ENCODE measurements at places on chromosomes 11 and 22. TPM values are rescaled to one million over a fixed set of nuclear protein-coding genes. Genes with fewer than 3 reads are reported as not detected.
A peak's percentile ranks its signal among the peaks of the same experiment; 100 is the strongest.

Gene SSTR3
- not detected for total RNA-seq

Gene C1QTNF4
- 1.8 TPM for total RNA-seq

Gene SYT12
- total RNA-seq, result not detected

Gene TOMT
- total RNA-seq, result not detected

- H3K36me3 ChIP-seq, result no peaks in the 10 kb centered on the region
- no peak overlapping the region for H3K27ac ChIP-seq
- no peak overlapping the region for H3K4me3 ChIP-seq
- H3K27me3 ChIP-seq, result no peaks in the 10 kb centered on the region
Observed at GRCh38 chr11:109604481-109605400, 182.8 kb downstream of the C11orf87 start.

- H3K4me1 ChIP-seq, result no peaks in the 10 kb centered on the region
- H3K27me3 ChIP-seq, result no peaks in the 10 kb centered on the region
- no peak overlapping the region for H3K4me3 ChIP-seq
Observed at GRCh38 chr11:39247570-39248137, 2211.8 kb downstream of the LRRC4C start.

DNA sequence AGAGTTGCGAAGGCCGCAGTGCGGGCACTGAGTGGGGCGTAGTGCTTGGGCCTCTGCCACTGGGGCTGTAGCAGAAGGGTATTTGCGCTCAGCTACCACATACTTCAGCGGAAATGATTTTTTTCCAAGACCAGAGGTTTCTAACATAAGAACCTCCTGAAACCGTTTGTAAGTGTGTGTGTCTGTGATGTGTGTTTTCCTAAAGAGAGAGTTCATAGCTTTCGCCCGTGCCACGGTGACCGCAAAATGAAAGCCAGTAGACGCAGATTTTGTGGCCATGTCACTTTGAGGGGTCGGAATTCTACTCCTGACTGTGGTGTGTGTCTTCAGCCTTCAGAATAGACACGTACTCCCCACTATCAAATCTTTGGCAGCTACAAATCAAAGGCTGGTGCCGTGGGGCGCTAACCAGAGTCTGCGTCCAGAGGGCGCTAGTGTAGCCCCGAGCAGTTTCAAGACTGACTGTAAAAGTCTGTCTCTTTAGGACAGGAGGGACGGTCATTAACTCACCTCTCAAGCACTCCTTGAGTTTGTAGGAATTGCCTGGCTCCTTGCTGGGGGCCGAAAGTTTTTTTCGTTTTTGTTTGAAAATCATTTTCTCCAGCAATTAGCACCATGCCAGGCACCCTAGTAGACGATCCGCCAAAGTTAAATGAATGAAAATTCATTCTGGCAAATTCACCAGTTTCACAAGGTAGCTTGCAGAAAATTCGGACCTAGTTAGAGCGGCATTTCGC lies 2.5 kb upstream of the CALCA start:
- no peak overlapping the region for H3K4me3 ChIP-seq
- no peak overlapping the region for H3K27ac ChIP-seq
- peaks cover 55% of the 10 kb centered on the region for H3K27me3 ChIP-seq
- peaks cover 3% of the 10 kb centered on the region for H3K4me1 ChIP-seq
- DNase-seq, result peak; percentile 52

- H3K4me1 ChIP-seq, result peaks cover 2% of the 10 kb centered on the region
- no peaks in the 10 kb centered on the region for H3K27me3 ChIP-seq
- DNase-seq, result no peak
- peaks cover 2% of the 10 kb centered on the region for H3K36me3 ChIP-seq
- no peak overlapping the region for H3K27ac ChIP-seq
Observed at GRCh38 chr22:31652911-31653684, 8.9 kb downstream of the PISD start.

GRCh38 chr11:9732453-9732852 lies 68.6 kb downstream of the SWAP70 start:
- peaks cover 5% of the 10 kb centered on the region for H3K4me1 ChIP-seq
- no peak for DNase-seq
- peaks cover 21% of the 10 kb centered on the region for H3K36me3 ChIP-seq
- no peaks in the 10 kb centered on the region for H3K27me3 ChIP-seq
- H3K27ac ChIP-seq, result no peak overlapping the region
- no peak overlapping the region for H3K4me3 ChIP-seq

DNA sequence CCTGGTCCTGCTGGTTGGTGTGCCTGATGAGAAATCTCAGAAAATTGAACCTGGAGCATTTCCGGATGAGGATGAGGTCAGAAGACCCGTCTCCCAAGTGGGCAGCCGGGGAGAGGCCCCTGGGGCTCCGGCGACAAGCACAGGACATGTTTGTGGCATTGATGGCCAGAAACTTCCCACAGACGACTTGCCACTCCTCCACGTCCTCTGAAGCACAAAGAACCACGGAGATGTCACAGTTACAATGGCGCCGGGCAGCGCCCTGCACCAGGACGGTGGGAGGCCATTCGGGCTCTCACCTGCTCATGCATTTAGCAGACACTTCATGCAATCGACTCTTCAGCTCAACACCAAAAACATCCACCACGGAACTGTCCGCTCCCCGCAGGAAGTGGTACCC lies 46.5 kb downstream of the CERK start:
- H3K27me3 ChIP-seq, result no peaks in the 10 kb centered on the region
- DNase-seq, result no peak
- no peak overlapping the region for H3K27ac ChIP-seq
- H3K4me3 ChIP-seq, result no peak overlapping the region

- H3K4me3 ChIP-seq, result no peak overlapping the region
- no peaks in the 10 kb centered on the region for H3K36me3 ChIP-seq
- DNase-seq, result peak; percentile 40
- H3K27ac ChIP-seq, result no peak overlapping the region
- H3K27me3 ChIP-seq, result no peaks in the 10 kb centered on the region
- no peaks in the 10 kb centered on the region for H3K4me1 ChIP-seq
Observed at GRCh38 chr11:79101656-79102055, 339.2 kb downstream of the TENM4 start.

DNA sequence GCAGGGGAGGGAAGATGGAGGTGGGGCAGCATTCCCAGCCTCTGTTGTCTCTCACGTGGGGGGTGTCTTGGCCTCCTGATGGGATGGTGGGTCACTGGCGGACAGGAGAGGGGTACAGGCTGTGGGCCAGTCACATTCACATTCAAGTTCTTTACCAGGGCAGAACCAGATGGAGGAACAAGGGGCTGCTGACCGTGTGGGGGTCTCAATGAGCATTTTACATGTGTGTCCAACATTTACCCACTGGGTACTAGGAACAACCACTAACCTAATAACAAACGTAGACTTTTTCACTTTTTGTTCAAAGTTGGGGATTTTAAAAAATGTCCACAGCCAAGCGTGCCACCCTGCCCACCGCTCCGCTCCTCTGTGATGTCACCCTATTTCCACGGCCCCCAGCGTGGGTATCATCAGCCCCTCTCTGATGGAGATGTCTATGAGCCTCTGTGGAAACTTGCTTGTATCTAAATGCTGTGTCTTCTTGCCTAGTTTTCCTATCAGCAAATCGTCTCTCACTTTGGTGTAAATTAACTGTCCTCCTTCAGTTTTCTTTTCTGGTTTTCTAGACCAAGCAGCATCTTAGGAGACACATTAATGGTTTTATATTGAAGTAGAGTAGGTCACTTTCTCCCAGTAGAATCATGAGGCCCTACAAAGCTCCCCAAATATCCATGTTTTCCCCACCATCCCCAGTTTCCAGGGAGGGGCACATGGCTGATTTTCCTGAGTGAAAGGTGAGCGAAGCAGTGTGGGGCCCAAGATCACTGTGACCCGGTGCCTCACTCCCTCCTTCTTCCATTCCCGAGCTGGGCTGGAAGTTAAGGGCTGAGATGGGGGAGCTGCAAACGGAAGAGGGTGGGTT lies 936.7 kb downstream of the BRD1 start:
- H3K27ac ChIP-seq, result no peak overlapping the region
- H3K4me1 ChIP-seq, result no peaks in the 10 kb centered on the region
- no peaks in the 10 kb centered on the region for H3K36me3 ChIP-seq
- no peak overlapping the region for H3K4me3 ChIP-seq
- H3K27me3 ChIP-seq, result no peaks in the 10 kb centered on the region

- H3K4me1 ChIP-seq, result no peaks in the 10 kb centered on the region
- no peaks in the 10 kb centered on the region for H3K36me3 ChIP-seq
- H3K4me3 ChIP-seq, result no peak overlapping the region
Observed at GRCh38 chr11:100031973-100032372, 655.1 kb upstream of the ARHGAP42 start.

DNA sequence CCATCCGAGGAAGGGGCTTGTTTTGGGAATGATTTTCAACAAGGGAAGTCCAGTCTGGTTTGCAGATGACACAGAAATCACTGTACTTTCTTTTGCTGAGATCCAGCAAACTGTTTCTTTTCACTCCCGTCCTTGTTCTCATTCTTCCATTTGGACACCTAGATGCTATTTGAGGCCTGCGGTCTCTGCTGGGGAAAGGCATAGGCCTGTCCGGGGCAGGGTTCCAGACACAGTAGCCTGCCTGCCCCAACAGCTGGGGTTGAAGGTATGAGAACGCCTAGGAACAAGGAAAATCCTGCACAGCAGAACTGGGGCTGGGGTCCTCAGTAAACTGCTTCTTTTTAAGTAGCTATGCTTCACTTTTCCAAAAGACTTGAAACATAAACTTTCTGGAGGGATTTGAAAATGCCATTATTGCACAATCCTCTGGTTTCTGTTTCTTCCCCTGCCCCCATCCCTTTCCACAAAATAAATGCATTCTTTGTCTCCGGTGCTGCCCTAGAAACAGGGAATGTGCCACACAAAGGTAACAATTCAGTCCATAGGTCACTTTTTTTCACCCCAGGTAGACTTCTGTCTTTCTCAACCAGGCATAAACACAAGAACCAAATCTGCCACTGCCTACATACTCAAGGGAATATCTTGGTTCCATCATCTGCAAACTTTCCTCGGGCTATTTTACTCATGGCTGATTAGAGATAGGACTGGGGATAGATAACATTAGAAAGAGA lies 174.8 kb upstream of the MTMR2 start:
- H3K36me3 ChIP-seq, result no peaks in the 10 kb centered on the region
- DNase-seq, result no peak
- H3K4me3 ChIP-seq, result no peak overlapping the region
- peaks cover 23% of the 10 kb centered on the region for H3K4me1 ChIP-seq
- H3K27ac ChIP-seq, result no peak overlapping the region

- peaks cover 5% of the 10 kb centered on the region for H3K4me1 ChIP-seq
- no peak overlapping the region for H3K4me3 ChIP-seq
Observed at GRCh38 chr11:9276571-9276970, 11.4 kb upstream of the DENND5A start.

GRCh38 chr11:9075556-9075955 lies 15.8 kb downstream of the SCUBE2 start:
- no peaks in the 10 kb centered on the region for H3K36me3 ChIP-seq
- H3K4me3 ChIP-seq, result no peak overlapping the region
- no peak overlapping the region for H3K27ac ChIP-seq
- DNase-seq, result no peak

DNA sequence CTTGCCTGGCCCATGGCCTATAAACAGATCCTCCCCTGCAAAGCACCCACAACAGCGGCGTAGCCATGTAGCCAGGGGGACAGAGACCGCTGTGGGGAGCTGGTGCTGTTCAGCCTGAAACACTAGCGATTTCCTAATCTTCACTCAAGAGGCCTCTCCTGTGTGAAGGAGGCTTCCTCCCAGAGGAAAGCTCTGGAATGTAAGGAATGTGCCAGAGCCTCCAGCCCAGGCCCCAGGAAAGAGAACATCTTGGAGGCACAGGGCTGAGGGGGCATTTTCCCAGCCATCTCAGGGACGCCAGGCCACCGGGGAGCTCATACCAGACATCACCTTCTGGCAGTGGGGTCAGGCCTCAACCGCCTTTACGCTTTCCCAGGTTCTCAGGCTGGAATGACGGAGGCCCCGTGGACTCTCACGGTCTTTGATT lies 24.0 kb downstream of the MIAT start:
- peaks cover 11% of the 10 kb centered on the region for H3K4me1 ChIP-seq
- no peak overlapping the region for H3K4me3 ChIP-seq
- peak; percentile 57 for DNase-seq
- peak overlapping the region; percentile 45 for H3K27ac ChIP-seq

GRCh38 chr11:130051082-130051481 lies 18.6 kb upstream of the APLP2 start:
- H3K36me3 ChIP-seq, result no peaks in the 10 kb centered on the region

GRCh38 chr22:37420686-37421467 lies 6.4 kb downstream of the ELFN2 start:
- no peaks in the 10 kb centered on the region for H3K27me3 ChIP-seq
- no peak for DNase-seq
- peaks cover 8% of the 10 kb centered on the region for H3K4me1 ChIP-seq
- no peak overlapping the region for H3K27ac ChIP-seq

- no peak overlapping the region for H3K27ac ChIP-seq
- peaks cover 4% of the 10 kb centered on the region for H3K36me3 ChIP-seq
- H3K4me3 ChIP-seq, result no peak overlapping the region
Observed at GRCh38 chr11:63866211-63866610, 27.3 kb downstream of the MARK2 start.

DNA sequence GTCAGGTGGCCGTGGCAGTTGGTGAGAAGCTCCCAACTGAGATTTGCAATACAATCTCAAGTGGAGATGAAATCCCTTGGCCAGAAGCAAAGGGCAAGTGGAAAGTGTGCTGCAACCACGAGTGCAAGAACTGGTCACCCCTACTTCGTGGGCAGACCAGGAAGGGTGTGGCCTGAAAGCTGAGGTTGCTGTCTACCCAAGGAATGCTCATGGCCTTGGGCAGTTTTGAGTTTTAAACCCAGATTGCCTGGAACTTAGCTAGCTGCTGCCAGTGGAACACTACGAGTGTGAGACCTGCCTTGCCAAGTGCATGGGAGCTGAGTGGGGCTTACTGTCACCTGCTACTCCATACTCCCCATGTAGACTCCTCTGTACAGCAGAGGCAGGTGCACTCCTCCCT lies 113.3 kb upstream of the FAT3 start:
- no peaks in the 10 kb centered on the region for H3K4me1 ChIP-seq
- H3K36me3 ChIP-seq, result no peaks in the 10 kb centered on the region
- DNase-seq, result no peak
- no peak overlapping the region for H3K27ac ChIP-seq
- no peak overlapping the region for H3K4me3 ChIP-seq

Data from endothelial cell of umbilical vein (primary cell).